ENCODE measurements at places on chromosomes 2 and 18.
A peak's percentile ranks its signal among the peaks of the same experiment; 100 is the strongest.

DNA sequence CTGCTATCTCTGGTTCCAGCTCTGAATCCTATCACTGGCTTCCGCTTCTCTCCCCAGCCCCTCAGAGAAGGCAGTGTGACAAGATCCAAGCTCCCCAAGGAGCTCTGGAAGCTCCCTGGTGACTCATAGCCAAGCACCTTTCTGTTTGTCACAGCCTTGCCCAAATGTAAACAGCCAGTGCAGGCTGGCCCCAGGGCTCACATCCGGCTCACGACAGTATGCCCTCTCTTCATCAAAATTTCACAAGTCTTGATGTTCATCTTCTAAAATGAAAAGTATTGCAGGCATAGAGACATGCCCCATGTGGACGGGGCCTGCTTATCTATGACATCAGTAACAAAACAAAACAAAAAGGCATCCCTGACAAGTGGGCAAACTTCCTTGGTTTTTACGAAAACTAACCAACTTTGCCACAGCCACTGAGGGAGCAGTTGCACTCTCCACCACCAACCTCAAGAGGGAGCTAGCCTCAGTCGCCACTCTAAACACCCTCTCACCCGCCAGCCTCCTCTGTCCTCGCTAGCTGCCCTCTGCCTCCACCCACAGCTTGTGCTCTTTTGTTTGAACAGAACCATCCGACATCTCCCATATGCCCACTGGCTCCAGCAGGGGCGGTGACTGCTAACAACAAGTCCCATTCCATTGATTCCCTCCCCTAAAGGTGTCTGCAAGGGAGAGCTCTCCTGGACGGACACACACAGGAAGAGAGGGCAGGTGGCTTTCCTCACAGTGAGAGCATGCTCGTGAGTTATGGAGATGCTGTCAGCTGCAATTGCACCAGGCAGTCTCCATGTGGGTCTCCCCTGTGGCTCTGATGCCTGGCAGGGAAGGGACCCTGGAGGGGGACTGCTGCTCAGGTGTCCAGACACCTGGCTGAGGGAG lies 71.0 kb upstream of the DAPL1 start:
- DNase-seq: no peak

GRCh38 chr18:55351241-55351691 lies 236.7 kb downstream of the TCF4 start:
- no peak for DNase-seq

- peak; percentile 27 for DNase-seq
Measured at GRCh38 chr18:50654658-50655550, 95.0 kb downstream of the MAPK4 start.

DNA sequence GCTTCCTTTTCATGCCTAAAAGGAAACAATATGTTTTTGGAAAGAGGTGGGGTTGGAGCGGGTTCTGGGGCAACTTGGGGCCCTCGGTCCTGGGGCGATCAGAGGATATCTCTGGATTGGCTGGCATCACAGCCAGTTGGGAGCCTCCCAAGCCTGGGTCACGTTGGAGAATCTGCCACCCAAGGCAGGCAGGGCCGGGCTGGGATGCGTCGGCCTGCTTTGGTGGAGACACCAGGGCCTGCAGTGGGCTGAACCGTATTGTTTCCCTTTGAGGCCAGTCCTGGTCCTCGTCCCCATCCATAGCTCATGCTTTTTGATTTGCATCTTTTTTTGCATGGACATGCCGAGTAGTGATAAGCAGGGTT lies 235.8 kb downstream of the ATAD2B start:
- no peak for DNase-seq

GRCh38 chr2:208782097-208782496 lies 375.5 kb downstream of the PTH2R start:
- DNase-seq: no peak

DNA sequence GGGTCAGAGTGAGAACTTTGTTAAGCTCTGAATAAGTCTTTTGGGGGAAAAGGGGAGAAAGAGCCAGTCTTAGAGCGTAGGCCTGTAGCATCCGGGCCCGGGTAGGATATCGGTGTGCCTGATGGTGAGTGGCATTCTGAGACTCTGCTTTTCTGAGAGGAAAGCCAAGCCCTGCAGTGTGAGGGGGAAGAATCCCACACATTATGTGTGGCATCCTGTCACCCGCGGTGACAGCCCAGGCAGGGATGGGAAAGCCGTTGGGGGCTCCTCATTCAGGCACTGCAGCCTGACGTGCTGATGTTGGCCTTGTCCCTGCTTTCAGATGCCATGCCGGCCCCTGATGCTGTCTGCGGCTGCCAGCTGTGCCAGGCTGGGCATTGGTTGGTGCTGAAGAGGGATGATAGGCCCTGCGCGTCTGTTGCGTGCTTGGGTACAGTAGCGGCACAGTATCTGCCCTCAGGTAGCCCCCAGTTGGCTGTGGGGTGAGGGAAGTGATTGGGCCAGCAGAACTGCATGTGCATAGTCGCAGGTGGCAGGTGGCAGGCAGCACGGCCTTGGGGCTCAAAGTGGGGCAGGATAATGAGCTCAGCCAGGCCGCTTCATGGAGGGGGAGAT lies 37.6 kb downstream of the GLI2 start:
- no peak for DNase-seq

DNA sequence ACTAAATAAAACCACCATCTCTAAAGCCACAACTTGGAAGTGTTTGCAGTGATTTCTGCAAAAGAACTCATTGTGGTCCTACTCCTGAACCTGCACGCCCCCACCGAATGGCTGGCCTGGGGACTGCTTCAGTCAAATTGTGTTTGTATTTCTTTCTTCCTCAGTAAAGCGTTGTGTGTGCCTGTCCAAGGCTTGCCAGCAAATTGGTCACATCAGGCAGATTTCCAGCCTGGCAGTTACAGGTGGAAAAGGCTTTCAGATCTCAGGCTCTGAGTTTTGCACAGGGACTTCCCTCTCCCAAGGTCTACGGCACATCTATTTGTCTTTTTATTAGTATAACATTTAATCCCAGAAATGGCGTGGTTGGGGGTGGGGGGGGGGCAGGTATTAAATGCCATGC lies 54.0 kb upstream of the NOSTRIN start:
- DNase-seq: no peak

GRCh38 chr2:114032705-114033104 lies 142.8 kb downstream of the ACTR3 start:
- DNase-seq: no peak

DNA sequence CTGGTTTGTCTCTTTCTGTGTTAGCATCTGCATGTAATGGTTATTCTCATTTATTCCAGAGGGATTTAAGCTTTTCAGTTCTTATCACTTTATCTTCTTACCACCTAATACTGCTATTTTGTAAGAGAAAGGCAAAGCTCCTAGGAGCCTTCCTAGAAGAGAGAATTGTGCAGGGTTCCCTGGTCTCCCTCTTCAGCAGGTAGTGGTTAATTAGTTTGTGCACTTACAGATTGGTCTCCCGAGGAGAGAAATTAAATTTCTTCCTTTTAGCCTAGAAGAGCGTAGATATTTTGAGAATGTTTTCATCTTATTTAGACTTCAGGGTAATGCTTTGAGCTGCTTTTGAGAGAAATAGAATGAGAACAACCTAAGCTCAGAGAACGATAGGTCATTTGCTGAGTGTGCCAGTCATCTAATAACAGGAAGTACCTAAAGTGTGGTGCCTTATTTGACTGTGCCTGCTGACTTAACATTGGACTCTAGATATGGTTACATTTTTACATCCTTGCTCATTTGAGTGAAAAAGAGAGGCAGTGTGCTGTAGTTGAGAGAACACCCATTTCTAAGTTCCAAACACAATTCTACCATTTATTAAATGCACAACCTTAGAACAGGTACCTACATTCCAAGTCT lies 651.4 kb downstream of the STK39 start:
- no peak for DNase-seq

DNA sequence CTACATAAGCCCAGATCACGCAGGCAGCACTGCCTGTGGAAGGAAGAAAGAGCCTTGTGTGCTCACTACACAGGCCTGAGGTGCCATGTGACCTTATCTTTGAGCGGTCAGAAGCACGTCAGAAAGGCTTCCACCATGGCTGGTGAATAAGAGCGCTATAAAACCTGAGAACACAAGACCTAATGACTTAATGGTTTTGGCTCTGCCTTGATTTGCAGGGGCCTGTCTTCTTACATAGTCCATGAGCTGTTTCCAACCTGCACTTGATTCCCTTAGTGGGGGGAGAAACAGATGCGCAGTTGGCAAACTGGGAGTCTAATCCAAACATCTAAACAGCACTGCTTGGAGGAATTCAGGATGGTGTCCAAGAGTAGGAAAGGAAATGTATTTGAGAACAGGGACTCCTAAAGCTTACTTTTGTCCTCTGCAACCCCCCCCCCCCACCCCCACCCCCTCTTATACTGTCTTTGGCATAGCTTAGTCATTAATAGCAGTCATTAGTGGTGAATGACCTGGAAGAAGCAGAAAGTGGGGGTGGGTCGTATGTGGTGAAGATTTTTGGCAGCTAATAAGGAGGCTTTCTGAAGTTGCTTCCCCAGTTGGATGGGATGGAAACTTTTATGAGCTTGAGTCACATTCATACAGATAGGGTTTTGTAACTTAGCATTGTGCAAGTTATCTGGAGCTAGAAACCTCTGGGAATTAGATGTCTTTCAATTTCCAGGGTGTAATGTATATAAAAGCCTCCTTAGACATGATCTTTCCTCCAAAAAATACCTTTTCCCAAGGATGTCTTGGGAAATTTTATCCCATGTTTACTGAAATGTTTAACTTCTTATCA lies 454.1 kb downstream of the MEIS1 start:
- peak; percentile 48 for DNase-seq

- no peak for DNase-seq
Measured at GRCh38 chr2:176579608-176580007, 310.4 kb downstream of the MTX2 start.

- no peak for DNase-seq
Measured at GRCh38 chr2:177273408-177273807, 8.9 kb upstream of the NFE2L2 start.

- no peak for DNase-seq
Measured at GRCh38 chr2:189153619-189154018, 25.9 kb downstream of the COL5A2 start.

- DNase-seq: no peak
Measured at GRCh38 chr2:182682210-182682609, 33.8 kb upstream of the DNAJC10 start.

DNA sequence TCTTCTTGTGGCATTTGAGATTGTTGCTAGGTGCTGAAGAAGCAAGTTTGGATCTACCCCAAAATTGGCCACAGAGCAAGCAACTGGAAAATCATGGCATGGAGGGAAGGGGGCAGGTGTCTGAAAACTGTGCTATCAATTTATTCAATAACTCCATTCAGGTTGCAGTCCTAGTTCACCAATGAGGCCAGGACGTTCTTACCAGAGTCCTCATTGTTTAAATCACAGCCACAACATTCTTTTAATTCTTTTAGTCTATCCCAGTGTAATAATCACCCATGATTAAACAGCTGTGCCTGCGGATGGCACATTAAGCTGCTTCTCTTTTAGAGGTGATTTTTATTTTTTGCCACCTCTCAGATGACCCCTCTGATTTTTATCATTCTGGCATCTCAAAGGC lies 103.5 kb downstream of the ANKRD44 start:
- no peak for DNase-seq

- no peak for DNase-seq
Measured at GRCh38 chr18:12046751-12047335, 46.8 kb upstream of the ANKRD62 start.

GRCh38 chr2:96259497-96259921 lies 6.3 kb downstream of the TMEM127 start:
- DNase-seq: peak; percentile 59

GRCh38 chr2:188623995-188624643 lies 332.4 kb downstream of the GULP1 start:
- DNase-seq: no peak

DNA sequence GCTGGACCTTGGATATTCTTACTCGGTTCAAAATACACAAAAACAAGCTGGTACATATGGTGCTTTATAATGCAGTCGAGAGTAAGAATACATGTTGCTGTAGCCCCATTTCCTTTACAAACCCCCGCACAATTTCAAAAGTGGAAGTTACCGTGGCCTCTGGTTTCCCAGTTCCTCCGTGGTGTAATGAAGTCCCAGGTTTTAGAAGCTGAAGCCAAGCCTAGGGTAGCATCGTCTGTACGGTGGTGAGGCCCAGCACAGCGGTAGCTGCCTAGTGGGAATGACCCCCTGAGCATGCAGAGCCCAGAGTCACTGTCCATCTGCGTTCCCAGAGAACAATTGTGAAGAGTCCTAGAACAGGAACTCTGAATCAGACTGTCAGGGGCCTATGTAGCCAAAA lies 171.8 kb downstream of the ASXL3 start:
- no peak for DNase-seq

DNA sequence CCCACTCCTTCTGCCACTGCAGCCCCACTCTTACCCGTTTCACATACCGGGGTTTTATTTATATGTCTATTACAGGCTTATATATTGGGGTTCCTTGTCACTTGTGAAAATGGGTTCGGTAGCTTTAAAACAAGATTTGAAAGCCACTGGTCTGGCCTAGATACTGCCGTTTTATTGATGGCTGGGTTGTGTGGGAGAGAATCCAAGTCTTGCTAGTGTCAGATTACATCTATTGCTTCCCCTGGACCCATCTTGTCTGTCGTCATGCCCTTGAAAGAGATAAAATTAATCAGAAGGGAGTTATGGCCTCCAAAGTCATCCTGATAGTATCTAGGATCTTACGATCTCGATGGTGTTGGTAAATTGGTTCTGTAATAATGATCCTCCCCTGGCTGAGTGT lies 79.4 kb downstream of the EIPR1 start:
- no peak for DNase-seq

DNA sequence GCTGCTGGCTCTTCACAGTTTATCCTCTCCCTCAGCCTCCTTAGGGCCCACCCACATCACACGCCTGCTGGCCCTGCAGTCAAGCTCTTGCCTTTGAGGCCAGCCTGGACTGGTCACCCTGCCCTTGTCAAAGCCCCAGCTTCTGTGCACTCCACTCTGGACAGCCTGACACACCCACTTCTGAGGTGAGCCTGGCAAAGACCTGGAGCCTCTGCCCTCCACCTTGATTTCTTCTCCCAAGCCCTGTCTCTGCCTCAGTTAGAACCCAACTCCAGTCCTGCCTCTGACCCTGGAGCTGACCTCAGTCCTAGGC lies 37.0 kb upstream of the TAF1B start:
- DNase-seq: no peak

DNA sequence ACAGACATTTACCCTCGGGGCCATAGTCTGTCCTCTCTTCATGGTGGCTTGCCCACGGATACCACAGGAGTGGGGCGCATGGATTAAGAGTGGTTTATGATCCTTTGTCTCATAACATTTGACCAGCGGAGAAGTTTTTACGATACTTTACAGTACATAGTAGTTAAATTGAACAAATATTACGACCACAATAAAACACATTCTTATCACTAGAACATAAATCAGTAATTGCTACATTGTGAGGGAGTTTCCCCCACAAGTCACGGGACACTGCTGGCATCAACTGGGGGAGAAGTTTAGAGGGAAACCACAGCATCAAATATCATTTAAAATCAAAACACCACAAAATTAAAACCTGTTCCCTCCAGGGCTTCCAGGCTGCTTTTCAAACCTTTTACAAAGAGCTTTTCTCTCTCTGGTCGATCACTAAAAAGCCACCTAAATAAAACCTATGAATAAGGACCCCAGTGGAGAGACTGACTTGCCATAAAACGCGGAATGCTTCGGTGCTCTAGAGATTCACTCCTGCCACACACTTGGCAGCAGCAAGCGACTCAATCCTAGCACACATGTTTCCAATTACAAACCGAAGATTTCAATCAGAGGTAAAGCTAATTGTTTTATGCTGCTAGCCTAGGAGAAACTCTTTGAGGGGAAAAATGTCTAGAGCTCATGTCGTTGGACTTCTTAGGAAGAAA lies 173.7 kb upstream of the HNRNPA3 start:
- no peak for DNase-seq

GRCh38 chr2:101348883-101349282 lies 38.4 kb downstream of the CREG2 start:
- DNase-seq: peak; percentile 52

- DNase-seq: no peak
Measured at GRCh38 chr18:41695441-41695840, 259.6 kb upstream of the PIK3C3 start.
